Activated CD4-positive, alpha-beta T cell treated with anti-CD3 and anti-CD28 coated beads, Interleukin-2, amount 50 U/mL, for 1 hour (primary cell): ENCODE measurements at places on chromosomes 4 and X.

GRCh38 chrX:121546317-121546716, 498.9 kb downstream of the GLUD2 start:
- DNase-seq, result no peak

DNA sequence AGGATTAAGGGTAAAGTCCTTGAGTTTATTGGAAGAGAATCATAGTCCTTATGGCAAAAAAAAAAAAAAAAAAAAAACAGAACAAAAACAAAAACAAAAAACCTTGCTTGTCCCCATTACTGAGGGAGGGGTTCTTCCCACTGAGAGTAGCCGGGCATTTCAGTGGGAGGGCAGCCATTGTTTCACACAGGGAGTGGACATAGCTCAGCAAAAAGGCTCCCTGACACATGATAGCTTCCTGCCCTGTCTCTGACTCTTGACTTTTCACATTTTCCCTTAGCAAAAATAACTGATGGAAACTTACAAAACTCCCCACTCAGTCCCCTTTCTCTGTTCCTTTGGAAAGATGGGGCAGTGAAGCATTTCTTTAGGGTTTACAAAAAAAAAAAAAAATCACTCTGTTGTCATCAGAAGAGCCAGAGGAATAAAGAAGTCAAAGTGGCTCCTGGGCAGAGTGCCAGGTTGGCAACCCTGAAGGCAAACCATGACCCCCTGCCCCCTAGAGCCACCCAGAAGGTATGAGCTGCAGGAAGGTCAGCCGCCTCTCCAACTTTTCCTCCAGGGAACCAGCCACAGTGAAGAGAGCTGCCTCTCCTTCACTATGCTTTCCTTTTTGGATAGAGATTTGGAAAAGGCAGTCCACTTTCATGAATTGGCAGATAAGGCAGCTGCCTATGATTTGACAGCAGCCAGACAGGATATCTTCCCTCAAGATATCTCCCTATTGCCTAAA, 170.6 kb downstream of the KDR start:
- DNase-seq, result no peak

DNA sequence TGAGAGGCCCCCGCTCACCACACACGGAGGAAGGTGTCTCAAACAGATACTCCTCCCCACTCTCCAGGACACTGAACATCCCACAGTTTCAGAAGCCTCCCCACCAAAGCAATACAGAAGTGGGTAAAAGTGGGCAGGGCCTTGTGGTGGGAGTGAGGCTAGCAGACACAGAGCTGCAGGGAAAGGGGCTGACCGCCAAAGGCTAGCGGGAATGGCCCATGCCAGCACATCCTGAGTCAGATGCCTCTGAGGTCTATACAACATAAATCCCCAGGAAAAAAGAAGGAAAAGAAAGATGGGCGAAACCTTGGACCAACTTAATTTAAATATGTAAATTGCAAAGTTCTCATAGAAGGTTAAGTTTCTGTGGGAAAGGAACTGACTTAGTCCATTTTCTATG, 21.9 kb upstream of the ARHGAP10 start:
- no peak for DNase-seq

DNA sequence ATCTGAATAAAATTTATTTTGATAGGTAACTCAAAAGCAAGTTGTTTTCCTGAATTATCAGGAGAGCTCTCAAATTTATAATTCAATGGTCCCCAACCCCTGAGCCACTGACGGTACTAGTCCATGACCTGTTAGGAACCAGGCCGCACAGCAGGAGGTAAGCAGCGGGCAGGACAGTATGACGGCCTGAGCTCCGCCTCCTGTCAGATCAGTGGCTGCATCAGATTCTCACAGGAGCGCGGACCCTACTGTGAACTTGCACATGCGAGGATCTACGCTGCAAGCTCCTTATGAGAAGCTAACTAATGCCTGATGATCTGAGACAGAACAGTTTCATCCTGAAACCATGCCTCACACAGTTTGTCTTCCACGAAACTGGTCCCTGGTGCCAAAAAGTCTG, 37.9 kb upstream of the SEC24B start:
- no peak for DNase-seq

DNA sequence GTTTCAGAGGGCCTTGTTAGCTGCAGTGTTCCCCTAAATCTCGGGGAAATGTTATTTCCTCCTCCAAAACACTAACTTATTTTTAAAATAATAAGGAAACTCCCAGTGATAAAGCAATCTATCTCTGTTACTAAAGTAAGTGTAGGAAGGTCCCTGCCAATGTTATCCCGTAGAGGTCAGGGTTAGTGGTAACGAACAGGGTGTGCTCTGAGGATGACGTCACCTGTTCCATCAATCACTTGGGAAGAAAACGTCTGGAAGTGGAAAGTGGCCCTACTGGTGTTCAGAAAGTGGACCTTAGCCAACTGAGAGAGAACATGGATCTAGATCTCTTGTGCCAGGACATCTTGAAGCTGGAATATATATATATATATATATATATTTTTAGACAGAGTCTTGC, 249.5 kb downstream of the BCOR start:
- DNase-seq, result no peak

DNA sequence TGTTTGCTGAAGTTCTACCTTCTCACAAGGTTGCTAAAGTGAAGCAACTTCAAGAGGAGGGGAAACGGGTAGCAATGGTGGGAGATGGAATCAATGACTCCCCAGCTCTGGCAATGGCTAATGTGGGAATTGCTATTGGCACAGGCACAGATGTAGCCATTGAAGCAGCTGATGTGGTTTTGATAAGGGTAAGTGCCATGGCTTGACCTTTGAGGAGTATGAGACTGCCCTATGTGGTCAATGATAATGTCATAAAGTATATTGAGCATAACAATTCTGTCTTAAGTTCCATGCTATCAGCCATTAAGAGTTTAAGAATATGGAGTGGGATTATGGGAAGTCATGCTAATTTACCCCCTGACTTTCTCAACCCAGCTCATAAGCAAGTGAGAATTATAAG, 61.4 kb upstream of the PGK1 start:
- DNase-seq, result no peak
